GM03348 (cell line): ENCODE measurements at places on chromosomes 3 and 15.

DNA sequence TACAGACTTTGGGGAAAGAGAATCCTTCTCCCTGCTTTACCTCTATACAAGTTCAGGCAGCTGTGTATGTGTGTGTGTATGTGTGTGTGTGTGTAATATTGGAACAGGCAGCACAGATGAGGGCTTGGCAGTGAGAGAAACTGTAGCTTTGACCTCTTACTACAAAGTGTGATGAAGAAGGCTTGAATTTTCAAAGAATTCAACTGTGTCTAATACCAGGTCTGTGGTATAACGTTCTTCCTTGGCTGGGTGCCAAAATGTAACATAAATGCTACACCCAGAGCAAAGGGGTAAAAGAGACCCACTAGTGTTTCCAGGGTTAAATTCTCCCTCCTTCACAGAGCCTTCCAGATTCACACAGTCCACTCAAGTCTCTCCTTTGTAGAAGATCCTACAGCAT, 51.1 kb downstream of the CHST2 start:
- no peak for DNase-seq

GRCh38 chr3:195248281-195248680, 22.7 kb downstream of the XXYLT1 start:
- DNase-seq = no peak

DNA sequence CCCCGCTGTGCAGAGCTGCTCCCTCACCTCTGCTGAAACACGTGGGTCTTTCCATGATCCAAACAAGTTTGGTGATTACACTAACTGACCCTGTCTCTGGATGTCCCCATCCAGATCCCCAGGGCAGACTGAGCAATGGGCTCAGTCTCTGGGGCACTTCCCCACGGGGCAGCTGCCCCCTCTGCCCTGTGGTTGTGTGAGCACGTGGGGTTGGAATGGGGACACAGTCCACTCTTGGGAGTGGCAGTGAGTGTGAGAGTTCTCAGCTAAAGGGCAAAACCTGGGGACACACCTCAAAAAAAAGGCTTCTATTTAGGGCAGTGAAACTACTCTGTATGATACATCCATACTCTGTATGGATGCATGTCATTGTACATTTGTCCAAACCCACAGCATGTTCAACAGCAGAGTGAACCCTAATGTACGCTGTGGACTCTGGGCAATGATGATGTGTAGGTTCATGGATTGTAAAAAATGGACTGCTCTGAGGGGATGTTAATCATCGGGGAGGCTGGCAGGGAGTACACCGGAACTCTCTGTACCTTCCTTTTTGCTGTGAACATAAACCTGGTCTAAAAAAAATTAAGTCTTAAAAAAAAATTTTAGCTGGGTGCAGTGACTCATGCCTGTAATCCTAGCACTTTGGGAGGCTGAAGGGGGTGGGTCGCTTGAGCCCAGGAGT, 49.9 kb upstream of the BLM start:
- no peak for DNase-seq

DNA sequence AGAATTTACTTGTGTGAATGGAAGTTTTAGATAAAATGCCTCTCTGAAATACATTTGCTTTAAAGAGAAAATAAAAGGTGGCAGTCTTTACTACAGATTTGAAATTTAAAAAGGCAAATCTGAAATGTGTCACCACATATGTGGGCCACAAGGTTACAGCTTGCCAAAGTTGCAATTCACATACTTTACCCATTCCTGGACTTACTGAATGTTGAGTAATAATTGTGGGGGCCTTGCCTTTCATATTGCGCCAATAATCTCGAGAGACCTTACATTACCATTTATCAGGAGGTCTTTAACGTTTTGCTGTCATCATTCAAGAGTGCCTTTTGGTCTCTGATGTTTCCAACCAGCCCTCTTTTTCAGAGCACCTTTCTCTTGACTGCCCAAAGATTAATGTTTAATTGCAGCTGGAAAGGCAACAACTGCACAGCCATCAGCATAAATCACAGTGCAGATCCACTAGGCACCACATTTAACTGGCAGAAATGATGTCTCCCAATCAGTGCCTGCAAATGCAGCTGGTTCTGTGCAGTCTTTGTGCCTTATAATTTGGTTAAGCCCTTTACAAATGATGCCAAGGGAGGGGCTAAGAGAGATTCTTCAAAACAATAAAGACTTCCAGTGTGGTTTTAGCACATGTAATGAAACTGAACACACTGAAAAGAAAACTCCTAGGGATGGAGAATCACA, 206.8 kb downstream of the MAGI1 start:
- peak; percentile 75 for DNase-seq

GRCh38 chr15:49622561-49622960, 1.7 kb downstream of the DTWD1 start:
- no peak for DNase-seq

DNA sequence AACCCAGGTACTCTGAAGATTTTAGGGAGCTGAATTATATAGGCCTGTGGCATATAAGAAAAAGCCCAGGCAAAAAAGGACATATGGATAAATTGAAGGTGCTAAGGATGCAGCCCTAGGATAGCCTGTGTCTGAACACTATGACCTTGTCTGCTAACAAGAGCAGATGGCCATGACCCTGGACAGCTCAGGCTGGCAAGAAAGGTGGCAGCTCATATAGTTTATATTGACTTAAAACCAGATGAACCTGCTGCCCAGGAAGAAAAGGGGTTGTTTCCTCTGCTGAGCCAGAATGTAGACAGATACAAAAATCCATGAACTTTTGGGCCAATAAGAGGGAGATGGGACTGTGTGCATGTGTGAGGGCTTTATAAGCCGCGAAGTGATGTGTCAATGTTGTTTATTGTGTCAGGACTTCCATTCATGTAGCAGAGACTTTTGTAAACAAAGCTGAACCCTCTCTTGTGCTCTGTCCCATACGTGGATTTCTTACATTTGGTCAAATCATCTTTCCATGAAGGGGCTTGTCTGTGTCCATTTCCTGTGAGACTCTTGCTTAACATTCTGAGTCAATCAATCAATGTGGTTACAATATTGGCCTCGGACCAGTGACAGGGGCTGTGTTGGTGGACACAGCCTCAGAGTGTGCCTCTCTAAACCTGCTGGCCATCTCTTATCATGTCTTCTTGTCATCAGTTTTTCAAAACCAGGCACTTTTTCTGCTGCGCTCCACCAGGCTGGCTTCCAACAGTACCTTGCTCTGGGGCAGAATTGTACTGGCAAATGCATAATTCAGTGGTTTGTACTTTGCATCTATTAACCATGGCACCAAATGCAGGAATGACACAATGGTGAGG, 321.2 kb downstream of the WDR72 start:
- no peak for DNase-seq

DNA sequence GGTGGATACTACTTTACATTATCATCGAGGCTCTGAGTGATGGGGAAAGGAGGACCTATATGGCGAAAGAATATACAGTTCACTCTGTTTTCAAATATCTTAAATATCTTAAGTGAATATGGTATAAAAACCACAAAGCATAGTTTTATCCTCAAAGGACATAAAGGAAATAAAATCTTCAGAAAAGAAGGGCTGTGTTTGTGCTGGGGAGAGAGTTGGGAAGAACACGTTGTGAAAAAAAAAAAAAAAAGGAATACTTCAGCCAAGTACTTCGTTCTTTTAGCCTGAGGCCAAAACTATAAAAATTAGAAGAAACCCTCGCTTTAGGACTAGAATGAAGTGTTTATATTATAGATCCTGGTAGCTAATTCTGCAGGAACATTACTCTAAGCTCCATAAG, 10.2 kb upstream of the TMEM212 start:
- DNase-seq = no peak

GRCh38 chr15:78682004-78682651, 41.1 kb upstream of the CHRNB4 start:
- no peak for DNase-seq

DNA sequence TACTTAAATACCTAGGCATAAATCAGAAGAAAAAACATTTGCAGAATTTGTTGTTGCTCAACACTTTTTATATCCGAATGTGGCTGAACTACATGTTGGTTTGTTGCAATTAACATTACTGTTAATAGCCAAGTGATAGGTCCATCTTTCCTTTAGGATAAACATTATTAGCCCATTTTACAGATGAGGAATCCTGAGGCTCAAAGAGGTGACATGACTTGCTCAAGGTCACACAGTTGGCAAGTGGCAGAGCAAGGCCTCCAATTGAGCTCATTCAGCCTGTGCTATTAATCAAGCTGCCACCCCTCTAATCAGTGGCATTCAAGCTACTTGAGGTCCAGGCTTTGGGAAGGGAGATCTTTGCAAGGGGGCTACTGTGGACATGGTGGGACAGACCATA, 125.8 kb upstream of the ATP2B2 start:
- no peak for DNase-seq

DNA sequence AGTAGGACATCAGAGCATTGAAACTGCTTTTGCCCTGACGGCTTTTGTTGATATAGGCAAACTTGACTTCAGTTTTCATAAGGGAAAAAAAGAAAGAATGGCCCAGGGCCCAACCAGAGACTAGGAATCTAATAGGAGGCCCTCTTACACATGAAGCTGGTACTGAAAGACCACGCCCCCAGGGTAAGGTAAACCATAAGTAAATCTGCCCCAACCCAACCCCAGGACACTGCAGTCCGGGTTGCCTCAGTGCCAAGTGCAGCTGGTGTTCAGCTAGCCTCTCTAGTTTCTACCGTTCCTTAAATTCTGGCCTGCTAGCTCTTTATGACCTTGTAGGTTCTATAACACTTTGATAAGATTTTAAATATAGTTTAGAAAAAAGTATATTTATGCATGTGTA, 136.7 kb downstream of the AQP9 start:
- DNase-seq = no peak

GRCh38 chr15:78421238-78421965, 16.6 kb upstream of the IREB2 start:
- DNase-seq = peak; percentile 32

GRCh38 chr3:17640466-17640865, 102.0 kb downstream of the TBC1D5 start:
- no peak for DNase-seq

GRCh38 chr3:79367066-79367465, 400.7 kb downstream of the ROBO1 start:
- DNase-seq = peak; percentile 33

DNA sequence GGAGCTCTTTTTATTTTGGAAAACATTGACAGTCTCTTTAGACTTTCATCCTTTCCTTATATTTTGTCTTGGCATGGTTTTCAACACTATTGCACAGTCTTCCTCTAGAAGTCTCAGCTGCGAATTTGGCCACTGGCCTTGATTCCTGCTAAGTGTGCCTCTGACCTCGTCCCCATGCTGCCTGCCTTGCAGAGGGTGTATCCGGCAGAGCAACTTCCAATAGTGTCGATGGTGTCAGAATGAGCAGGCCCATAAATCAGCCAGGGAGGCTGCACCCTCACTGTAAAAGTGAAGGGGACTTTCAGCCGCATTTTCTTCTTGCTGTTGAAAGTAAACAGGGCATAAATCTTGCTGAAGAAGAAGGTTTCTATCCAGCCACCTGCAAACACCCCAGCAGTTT, 336.7 kb upstream of the TRIM42 start:
- no peak for DNase-seq

- no peak for DNase-seq
Observed at GRCh38 chr3:150751781-150752263, 11.1 kb downstream of the SIAH2 start.

DNA sequence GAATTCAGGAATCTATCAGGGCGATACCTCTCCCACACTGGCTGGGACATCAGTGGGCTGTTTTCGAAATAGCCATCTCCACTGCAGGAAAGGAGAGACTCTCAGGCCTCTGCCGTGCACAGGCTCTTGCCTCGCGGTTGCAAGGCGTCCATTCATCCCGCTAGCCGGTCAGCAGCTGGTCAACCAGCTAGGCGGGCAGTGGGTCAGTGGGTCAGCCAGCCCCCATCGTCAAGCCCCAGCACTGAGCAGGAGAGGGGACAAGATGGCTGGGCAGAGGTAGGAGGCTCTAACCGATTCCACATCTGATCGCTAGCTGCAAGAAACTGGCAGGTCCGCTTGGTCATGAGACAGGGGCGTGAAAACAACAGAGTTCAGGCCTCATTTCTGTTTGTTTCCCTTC, 45.1 kb downstream of the MUC4 start:
- no peak for DNase-seq

GRCh38 chr15:47773143-47773542, 55.8 kb downstream of the SEMA6D start:
- no peak for DNase-seq

GRCh38 chr15:89077750-89078149, 10.5 kb upstream of the ABHD2 start:
- no peak for DNase-seq

GRCh38 chr3:102248981-102249705, 185.7 kb upstream of the ZPLD1 start:
- DNase-seq = no peak

DNA sequence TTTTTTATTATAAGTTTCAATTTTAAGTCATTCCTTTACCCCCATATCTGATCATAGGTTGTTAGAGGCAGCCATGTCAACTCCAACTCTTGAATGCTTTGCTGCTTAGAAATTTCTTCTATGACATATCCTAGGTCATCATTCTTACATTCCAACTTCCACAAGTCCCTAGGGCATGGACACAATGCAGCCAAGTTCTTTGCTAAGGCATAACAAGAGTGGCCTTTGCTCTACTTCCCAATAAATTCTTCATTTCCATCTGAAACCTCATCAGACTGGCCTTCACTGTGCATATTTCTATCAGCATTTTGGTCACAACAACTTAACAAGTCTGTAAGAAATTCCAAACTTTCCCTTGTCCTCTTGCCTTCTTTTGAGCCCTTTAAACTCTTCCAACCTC, 28.5 kb downstream of the TRIM42 start:
- DNase-seq = no peak

- no peak for DNase-seq
Observed at GRCh38 chr15:94889153-94889552, 657.8 kb downstream of the MCTP2 start.

GRCh38 chr3:149454746-149455145, 19.8 kb upstream of the TM4SF4 start:
- DNase-seq = peak; percentile 67

DNA sequence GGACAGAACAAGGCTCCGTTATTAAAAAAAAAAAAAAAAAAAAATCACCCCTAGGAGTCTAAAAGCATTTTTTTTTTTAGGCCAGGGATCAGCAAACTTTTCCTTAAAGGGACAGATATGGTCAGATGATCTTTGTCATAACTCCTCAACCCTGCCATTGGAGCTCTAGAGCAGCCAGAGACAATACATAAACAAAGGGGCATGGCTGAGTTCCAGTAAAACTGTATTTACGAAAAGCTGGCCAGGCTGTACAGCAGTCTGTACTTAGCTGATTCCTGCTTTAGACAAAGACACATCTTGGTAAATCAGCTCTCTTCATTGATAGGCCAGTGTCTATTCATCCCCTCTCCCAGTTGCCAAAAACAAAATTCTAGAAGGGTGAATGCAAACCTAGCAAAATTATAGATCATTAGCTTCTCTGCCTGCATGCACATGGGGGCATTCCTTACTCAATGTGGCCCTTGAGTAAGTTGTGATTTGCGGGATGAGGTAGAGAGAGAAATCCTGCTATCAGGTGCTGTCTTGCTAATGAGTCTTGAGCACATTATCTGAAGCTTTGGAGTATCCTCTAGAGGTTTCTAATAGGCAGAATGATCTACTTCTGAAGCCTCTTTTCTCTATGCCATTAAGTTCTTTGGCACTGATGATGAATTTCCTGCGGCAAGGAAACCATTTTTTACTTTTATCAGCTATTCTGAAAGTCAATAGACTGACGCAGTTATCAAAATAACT, 35.2 kb downstream of the SENP8 start:
- no peak for DNase-seq

- DNase-seq = no peak
Observed at GRCh38 chr3:4614070-4614469, 120.9 kb downstream of the ITPR1 start.

- DNase-seq = no peak
Observed at GRCh38 chr15:27081676-27082418, 110.9 kb downstream of the GABRG3 start.

GRCh38 chr15:42549032-42549491, 424 bp downstream of the HAUS2 start:
- DNase-seq = peak; percentile 20
